NCI-H1092 treated with DMSO at 0.1 percent for 48 hours (cell line): ENCODE measurements at places on chromosomes 7 and 10.

- no peak for DNase-seq
Observed at GRCh38 chr10:74027702-74028101, 29.8 kb downstream of the VCL start.

DNA sequence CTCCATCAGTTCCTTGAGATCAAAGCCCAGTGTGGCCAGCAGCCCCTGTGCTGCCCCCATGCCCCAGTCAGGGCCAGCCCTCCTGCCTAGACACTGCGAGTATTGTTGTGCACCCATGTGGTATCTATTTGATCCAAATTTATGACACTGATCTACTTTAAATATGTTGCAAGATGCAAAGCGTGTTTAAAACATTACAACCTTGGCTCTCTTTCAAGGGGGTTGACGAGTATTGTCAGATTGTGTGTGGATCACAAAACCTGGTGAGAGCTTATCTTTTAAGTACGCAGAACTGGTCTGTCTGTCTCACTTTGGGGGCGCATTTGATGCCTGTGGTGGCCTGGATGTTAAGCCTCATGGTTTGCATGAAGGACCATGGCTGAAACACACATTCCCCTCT is 108.9 kb downstream of the COL13A1 start:
- no peak for DNase-seq

- no peak for DNase-seq
Observed at GRCh38 chr10:17053061-17053460, 76.5 kb downstream of the CUBN start.

GRCh38 chr7:20331910-20332813 is 1.5 kb downstream of the ITGB8 start:
- no peak for DNase-seq

GRCh38 chr10:3528271-3528670 is 256.7 kb downstream of the KLF6 start:
- DNase-seq, result no peak

GRCh38 chr10:119643306-119644204 is 7.6 kb upstream of the BAG3 start:
- DNase-seq, result no peak

DNA sequence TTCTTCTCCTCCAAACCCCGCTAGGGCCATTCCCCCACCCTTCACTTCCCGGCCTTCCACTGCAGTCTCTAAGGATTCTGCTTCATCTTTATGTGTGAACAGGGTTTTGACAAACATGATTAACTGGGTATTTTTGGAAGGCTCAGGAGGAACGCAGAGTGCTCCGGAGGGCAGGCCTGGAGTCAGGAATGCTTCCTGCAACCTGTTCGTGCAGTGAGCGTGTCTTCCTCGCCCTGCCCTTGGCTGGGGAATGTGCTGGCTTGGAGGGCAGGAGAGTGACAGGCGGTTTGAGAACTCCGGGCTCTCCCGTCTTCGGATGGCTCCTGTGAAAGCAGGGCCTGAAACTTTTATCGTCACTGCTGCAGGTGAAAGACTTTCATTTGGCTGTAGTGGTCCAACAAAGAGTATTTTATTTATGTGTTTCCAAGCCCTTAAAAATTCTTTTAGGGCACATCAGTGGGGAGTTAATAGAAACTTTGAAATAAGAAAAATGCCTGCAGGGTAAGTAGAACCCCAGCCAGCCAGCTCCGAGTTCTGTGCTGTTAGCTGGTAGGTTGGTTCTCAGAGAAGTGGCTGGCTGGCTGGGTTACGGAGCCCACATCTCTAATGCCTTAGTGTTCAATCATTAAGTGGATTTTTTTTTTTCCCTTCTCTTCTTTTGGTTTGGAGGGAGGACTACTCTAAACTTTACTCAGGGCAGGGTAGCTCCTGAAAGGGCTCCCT is 51.0 kb downstream of the TCF7L2 start:
- DNase-seq, result no peak

DNA sequence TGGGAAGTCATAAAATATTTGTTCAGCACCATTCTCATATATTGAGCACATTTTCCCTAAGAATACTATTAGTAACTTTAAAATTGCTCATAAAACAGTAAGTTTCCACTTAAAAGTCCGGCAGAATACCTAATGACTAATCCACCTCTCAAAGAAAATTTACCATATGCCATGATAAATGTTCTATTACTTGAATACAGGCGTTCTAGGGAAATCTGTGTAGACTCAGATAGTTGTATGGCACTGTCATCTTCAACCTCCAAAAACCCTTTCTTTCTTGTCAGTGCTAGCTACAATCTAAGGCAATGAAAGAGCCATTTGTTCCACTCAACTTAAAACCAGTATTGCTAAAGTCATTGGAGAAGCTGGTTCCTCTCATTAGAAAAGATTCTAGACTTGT is 7.3 kb downstream of the GPR37 start:
- no peak for DNase-seq

DNA sequence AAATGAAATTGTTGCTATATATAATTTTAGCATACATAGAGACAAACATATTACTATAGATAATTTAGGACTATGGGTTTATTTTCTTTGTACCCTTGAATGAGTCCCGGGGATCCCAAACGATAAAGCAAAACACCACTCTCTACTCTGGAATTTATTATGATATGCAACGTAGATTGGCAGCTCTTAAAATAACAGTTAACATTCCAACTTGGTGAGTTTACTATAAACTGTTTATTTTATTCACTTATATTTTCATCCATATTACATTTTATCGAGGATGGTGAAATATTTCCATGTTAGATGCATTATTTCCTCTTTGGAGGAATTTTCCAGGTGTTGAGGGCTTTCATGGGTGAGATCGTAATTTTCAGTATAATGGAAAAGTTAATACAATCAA is 138.7 kb upstream of the DGKB start:
- no peak for DNase-seq

GRCh38 chr7:155521007-155521742 is 25.2 kb downstream of the CNPY1 start:
- DNase-seq, result no peak

DNA sequence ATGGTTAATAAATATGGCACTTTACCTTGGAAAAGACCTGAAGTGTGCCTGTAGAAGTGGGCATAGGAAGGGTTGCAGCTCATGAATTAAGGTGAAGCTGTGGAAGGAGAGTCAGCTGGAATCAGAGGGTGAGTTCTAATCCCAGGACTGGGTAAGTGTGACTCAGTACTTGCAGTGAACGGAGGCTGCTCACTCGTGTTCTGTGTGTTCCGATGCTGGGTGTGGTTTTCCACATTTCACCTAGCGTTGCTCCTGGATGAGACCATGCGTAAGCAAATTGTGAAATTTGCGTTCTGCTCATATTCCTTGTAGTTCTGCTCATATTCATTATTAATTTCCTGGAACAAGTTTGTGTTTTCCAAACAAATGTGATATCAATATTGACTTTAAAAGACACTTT is 22.4 kb upstream of the TMEM236 start:
- no peak for DNase-seq

DNA sequence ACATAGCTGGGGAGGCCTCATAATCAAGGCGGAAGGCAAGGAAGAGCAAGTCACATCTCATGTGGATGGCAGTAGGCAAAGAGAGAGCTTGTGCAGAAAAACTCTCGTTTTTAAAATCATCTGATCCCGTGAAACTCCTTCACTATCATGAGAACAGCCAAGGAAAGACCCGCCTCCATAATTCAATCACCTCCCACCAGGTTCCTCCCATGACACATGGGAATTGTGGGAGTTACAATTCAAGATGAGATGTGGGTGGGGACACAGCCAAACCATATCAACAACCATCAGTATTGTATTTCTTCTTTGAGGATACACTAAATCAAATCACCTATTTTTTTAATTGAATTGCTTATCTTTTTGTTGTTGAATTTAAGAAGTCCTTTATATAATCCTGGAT is 16.7 kb downstream of the POT1 start:
- DNase-seq, result no peak

- DNase-seq, result no peak
Observed at GRCh38 chr7:125396466-125397151, 467.0 kb upstream of the POT1 start.

DNA sequence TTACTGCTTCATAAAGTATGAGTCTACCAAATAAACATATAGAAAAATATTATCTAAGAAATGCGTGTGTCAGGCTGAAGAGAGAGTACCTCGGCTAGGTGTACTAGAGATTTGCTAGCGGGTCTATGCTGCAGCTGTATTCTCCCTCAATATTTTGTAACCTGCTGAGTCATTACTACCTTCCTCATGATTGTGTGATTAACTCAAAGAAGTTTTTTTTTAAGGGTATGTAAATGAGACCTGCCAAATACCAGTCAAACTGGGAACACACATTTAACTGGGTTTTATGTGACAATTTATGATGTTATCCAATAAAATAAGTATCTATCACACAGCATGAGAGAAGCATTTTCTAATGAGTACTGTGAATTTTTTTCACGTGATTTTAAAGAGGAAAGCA is 180.4 kb downstream of the RNF133 start:
- no peak for DNase-seq

DNA sequence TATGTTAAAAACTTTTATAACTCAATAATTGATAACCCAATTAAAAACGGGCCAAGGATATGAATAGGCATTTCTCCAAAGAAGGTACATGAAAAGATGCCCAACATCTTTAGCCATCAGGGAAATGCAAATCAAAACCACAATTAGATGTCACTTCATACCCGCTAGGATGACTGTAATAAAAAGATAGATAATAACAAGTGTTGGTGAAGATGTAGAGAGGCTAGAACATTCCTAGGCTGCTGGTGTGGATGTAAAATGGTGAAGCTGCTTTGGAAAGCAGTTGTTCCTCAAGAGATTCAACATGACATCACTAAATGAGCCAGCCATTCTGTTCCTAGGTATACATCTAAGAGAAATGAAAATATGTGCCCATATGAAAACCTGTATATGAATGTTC is 35.6 kb downstream of the CAMK1D start:
- DNase-seq, result no peak

- no peak for DNase-seq
Observed at GRCh38 chr7:68678196-68678595, 920.1 kb upstream of the AUTS2 start.
